Stimulated activated CD4-positive, alpha-beta T cell treated with anti-CD3 and anti-CD28 coated beads, Interleukin-12 subunit alpha, Interleukin-12 subunit beta, amount 100 ng/mL, for 4 hours (primary cell): ENCODE measurements at places on chromosomes 11 and 22.

- no peak for DNase-seq
Measured at GRCh38 chr11:77109236-77110019, 6.8 kb downstream of the OMP start.

DNA sequence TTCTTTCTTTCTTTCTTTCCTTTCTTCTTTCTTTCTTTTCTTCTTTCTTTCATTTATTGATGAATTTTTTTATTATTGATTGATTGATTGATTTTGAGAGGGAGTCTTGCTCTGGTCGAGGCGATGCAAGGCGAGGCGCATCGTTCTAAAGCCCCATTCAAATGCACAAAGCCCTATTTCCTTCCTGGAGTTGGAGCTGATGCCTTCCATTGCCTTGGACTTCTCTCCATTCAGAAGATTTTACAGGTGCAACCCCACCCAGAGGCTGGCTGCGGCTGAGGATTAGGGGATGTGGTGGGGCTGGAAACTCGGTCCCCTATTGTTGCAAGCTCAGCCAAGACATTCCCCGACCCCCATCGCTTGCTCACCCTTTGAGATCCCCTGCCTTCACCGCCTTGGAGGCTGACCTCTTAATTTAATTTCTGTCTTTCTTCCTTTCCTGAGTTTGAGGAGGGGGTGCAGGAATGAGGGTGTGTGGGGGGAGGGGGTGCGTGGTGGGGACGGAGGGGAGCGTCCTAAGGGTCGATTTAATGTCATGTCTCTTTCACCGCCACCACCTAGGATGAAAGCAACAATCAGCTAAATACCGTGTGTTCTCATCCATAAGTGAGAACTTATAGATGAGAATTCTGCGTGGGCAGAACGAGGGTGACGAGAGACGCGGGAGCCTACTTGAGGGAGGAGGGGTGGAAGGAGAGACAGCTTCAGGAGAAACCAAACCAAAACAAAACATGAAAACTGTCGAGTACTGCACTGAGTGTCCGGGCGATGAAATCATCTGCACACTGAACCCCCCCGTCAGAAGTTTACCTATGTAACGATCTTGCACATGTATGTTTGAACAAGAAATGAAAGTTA lies 3913.9 kb upstream of the OR11H1 start:
- DNase-seq = no peak

DNA sequence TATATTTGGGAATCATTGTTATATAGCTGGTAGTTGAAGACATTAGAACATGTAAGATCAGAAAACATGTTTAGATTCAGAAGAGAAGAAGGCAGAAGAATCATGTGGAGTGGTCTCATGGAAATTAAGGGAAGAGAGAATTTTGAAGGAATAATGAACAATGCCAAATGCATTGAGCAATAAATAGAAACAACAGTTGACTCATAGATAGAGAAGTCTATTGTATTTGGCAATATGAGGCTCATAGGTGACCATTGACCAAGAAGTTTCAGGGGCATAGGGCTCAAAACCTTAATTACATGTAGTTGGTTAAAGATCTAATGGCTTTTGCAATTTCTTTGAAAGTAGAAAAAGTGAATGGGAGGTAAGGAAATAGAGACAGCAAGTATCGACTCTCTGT lies 123.9 kb downstream of the PAX6 start:
- no peak for DNase-seq

- peak; percentile 37 for DNase-seq
Measured at GRCh38 chr11:66543263-66544107, 2.4 kb downstream of the ZDHHC24 start.

DNA sequence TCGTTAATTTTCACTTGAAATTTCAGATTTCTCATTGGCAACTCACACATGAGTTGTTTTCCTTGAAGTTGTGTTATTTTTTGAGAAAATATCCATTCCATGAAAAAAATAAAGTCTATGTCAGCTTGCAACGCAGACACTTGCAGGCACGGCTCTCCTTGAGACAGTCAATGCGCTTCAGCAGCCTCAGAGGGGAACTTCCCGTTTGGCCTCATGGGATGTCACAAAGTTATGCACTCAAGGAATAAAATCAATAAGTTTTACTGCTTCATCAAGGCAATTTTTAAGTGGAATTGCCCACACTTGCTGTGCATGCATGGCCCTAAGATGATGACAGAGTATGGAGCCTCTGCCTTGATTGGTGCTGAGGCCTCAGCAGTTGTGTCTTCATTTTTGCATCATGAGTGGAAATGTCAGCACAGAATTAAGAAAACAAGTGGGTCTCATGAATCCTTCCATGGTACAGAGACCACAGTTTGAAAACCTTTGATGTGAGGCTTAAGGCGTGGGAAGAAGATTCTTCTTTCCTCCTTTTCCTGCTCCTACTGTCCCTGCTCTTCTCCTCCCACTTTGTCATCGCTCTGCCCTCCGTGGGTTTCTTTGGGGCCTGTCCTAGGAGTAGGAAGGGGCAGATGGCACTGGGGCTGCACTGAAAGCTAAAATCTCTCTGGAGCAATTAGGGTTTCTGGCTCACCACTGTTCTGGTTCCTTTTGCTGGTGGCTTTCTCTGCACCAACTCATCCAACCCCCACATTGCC lies 509.0 kb upstream of the B3GAT1 start:
- DNase-seq = no peak

DNA sequence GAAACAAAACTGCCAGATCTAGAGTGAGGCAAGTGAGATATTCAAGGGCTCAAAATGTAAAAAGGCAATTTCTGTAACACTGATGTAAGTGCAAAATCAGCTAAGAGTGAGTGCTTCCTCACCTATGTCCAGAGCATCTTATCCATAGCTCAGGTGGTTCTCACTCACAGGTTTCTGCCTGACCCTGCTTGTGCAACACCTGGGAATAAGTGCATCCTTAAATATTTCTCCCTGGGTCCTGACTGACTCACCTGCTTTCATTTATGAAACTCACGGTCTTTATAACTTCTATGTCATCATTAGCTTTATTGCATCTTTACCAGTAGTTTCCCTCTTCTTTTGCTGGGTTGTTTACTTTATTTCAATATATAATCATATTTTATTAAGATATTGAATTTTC lies 260.6 kb downstream of the CNTN5 start:
- DNase-seq = no peak

DNA sequence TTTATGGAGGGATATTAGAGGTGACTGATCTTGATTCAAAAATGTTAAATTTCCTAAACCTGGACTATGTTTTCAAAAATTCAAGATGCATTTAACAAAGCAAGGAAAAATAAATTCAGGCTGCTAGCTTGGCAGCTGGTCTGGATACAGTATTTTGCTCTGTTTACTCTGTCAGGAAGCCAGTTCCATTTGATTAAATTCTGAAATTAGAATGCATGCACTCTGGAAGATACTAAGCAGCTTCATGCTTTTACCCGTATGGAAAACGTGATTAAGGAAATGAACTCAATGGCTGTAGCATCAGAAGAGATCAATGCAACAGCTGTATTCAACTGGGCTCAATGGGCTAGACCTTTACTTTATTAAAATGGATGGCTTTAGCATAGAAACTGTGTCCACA lies 14.2 kb downstream of the C11orf71 start:
- no peak for DNase-seq

DNA sequence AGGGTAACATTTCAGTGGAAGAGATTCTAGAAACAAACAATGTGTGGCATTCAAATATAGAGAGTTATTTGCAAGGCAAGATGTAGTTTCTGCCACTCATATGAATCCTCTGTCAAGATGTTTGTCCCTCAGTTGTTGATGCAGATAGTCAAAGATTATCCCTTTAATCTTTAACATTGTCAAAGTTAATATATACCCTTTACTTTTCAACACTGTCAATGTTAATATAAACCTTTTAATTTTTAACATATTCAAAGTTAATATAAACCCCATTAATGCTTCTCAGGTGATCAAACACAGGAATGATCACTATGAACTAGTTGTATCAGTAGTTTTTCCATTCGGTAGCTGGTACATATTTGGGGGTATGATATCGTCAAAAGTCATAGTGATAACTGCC lies 51.9 kb upstream of the PICALM start:
- no peak for DNase-seq

DNA sequence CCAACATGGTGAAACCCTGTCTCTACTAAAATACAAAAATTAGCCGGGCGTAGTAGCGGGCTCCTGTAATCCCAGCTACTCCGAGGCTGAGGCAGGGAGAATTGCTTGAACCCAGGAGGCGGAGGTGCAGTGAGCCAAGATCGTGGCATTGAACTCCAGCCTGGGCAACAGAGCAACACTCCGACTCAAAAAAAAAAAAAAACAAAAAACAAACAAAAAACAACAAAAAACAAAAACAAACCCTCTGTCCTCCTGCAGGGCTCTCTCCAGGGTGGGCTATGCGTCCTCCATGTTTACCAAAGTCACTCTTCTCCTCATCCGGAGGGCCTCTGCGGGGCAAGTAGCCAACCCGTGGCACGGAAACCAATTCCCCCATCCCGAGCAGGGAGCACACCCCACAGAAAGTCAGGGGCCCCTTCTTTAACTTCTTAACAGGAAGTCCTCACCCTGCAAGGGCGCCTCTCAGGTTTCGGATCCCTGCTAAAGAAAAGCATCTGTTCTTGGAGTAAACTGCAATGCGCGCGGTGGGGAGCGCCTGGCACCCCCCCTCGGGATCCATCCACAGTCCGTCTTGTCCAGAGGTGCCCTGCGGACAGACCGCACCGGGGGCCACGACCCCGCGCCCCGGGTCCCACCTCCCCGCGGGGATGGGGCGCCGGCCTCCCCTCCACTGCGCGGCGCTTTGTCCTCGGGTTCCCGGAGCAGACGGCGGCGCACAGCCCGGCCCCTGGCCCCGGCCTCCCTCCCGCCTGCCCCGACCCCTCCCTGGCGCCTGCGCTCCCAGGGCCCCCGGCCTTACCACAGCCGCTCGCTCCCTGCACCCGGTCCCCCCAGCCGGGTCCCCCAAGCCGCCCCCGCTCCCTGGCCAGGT lies 712 bp downstream of the CERK start:
- DNase-seq = peak; percentile 37

DNA sequence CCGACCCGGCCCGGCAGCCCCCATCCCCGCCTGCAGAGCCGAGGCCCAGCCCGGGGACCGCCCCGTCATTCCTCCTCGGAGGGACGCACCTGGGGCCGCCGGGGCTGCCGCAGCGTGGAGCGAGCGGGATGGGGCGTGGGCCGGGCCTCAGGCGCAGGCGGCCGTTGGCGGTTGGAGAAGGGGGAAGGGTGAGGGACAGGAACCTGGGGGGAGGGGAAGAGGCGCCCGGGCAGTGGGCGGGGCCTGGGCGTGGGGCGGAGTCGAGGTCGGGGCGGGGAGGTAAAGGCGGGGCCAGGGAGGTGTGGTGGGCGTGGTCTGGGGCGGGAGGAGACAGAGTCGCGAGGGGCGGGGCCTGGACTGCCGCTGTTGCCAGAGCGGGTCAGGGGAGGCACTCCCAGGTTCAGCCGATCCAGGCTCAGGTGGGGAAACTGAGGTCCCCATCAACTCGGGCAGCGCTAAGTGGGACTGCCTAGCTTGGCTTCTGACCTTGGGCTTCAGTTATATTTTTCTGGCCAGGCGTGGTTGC lies at the start of gene TESMIN:
TESMIN (minus strand) TSS at position 190 of the 526 bp plus-strand sequence. CDS start 860 bp downstream, outside the sequence.
- DNase-seq = peak; percentile 95

DNA sequence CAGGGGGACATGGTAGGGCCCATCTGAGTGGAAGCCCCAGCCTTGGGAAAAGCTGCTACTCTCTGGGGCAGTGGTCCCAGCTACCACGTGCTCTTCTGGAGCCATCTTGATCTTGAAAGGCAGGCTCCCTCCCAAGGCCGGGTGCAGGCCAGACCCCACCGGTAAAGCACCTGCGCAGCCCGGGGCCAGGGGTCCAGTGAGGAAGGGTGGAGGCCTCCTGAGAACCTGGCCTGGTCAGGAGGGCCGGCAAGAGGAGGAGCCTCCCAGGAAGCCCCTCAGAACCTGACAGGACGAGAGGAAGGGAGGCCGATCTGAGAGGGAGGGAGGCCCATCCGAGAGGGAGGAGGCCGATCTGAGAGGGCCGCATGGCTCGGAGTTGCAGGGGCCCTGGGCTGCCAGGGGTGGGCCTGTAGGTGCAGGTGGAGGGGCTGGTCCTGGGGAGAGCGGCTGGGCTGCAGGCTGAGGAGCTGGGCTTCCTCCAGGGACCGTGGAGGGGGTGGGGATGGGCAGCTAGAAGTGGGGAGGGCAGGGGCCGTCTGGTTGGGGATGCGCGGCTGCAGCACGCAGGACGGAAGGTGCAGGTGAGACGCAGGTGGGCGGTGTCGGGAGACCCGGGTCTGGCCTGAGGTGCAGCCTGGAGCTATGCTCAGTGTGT lies 529 bp downstream of the GRAMD4 start:
- no peak for DNase-seq

DNA sequence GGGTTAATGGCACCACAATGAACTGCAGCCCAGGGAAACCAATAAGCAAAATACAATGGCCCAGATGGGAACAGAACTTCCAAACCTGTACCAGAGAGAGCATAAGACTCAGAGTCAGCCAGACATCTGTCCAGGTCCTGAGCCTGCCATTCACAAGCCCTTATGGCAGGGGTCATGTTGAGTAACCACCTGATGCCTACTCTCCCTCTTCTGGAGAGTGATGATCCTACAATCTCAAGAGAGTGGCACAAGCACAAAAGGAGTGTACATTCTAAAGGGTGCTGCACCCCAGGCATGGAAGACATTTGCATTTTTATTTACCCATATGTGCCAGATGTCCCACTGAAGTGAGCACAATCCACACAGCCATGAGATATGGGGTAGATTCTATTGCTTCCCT lies 10.6 kb downstream of the TENM4 start:
- no peak for DNase-seq

DNA sequence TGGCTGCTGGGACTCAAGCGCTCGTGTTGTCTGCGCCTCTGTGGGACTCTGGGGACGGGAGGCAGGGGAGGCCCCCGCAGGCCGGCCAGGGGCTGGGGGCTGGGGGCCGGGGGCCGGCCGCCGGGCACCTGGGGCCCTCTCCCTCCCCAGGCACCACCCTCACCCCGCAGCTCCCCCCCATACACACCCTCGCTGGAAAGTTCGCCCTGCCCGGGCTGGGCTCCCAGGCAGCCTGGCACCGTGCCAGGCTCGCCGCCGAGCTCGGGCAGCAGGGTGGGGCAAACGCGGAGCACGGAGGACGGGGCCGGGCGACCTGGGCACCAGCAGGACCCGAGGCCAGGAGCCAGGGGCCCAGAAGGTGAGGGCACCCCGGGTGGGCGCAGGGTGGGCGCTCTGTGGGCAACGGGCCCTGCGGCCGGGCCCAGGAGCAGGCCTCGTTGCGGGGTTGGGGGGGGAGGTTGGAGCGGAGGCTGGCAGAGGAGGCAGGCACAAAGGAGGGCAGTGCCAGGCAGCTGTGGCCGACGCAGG lies 76.7 kb upstream of the WNT7B start:
- DNase-seq = peak; percentile 44

- no peak for DNase-seq
Measured at GRCh38 chr11:60504219-60504905, 10.8 kb upstream of the MS4A13 start.

- peak; percentile 48 for DNase-seq
Measured at GRCh38 chr11:126310200-126310991, 6.5 kb downstream of the DCPS start.

GRCh38 chr11:114197799-114198500 lies 98.2 kb upstream of the NNMT start:
- no peak for DNase-seq

- no peak for DNase-seq
Measured at GRCh38 chr22:49942565-49943404, 17.8 kb upstream of the PIM3 start.
